ENCODE measurements at places on chromosomes 7 and 10. TPM values are rescaled to one million over a fixed set of nuclear protein-coding genes. Genes with fewer than 3 reads are reported as not detected.

GRCh38 chr7:55071411-55072175, 52.8 kb downstream of the EGFR start:
- DNase-seq, result no peak

GRCh38 chr10:16909961-16910792, 93.0 kb upstream of the RSU1 start:
- no peak for DNase-seq

- DNase-seq, result no peak
These were observed 3.5 kb upstream of the CCDC126 start for GRCh38 chr7:23593706-23594105.

- DNase-seq, result no peak
These were observed 61.1 kb upstream of the LRRC18 start for GRCh38 chr10:49000437-49001398.

DNA sequence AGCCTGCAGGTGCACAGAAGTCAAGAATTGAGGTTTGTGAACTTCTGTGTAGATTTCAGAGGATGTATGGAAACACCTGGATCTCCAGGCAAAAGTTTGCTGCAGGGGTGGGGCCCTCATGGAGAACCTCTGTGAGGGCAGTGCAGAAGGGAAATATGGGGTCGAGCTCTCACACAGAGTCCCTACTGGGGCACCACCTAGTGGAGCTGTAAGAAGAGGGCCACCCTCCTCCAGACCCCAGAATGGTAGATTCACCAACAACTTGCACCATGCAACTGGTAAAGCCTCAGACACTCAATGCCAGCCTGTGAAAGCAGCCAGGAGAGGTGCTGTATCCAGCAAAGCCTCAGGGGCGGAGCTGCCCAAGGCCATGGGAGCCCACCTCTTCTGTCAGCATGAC, 205.8 kb downstream of the CCSER2 start:
- DNase-seq, result no peak

- DNase-seq, result no peak
These were observed 33.9 kb downstream of the ECHDC3 start for GRCh38 chr10:11776080-11776479.

GRCh38 chr10:84588971-84589370, 260.6 kb downstream of the CCSER2 start:
- DNase-seq, result no peak

DNA sequence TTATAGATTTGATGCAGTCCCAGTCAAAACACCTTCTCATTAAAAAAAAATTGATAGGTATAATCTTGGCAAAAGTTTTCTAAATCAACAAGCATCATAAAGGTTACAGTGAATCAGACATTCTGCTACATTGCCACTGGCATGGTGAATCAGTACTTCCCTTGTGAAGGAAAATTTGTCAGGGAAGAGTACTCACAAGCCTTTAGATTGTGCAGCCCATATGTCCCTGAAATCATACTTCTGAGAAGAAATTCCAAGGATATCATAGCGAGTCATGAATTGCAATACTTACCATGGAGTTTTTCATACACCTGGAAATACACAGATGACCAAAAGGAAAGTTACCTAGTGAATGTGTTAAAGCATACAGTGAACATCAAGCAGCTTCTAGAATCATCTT, 17.2 kb downstream of the VSTM2A start:
- DNase-seq, result no peak

- DNase-seq, result no peak
These were observed 1073.9 kb downstream of the NXPH1 start for GRCh38 chr7:9507290-9507689.

DNA sequence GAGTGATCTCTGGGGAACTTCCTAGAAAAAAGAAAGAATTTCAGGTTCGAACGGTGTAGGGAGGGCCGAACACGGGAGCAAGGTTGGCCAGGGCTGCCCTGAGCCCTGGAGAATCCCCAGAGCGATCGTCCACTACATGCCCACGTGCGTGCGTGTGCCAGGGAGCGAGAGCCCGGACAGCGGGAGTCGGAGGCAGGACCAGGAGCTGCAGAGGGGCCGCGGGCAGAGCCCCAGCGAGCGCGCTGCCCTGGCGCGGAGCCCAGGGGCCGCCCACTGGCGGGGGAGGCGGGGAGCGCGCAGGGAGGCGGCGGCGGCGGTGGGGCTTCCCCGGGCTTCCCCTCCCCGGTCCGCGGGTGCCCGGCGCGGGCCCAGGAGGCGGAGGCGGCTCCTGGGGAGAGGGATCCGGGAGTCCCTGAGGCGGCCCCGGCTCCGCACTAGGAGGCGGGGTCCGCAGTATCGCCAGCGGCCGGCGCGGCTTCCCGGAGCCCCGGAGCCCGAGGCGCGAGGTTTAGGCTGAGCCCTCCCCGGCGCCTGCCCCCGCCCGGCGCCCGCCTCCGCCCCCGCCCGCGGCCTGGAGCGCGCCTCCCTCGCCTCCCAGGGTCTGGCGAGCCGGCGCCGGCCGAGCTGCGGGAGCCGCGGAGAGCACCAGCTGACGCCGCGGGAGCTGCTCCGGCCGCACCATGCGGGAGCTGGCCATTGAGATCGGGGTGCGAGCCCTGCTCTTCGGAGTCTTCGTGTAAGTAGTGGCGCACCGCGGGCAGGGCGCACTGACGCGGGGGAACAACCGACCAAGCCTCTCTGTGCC, at the start of gene PLPP4:
Gene PLPP4 (plus strand): TSS at position 602 of the 805 bp plus-strand sequence. CDS start 79 bp downstream, at position 681.
- DNase-seq, result no peak

- no peak for DNase-seq
These were observed 3.1 kb downstream of the ARHGAP22 start for GRCh38 chr10:48601789-48602188.

GRCh38 chr7:153406486-153406872, 645.7 kb upstream of the DPP6 start:
- DNase-seq, result no peak

GRCh38 chr10:77533146-77533886, 104.3 kb downstream of the KCNMA1 start:
- DNase-seq, result no peak

SAP25 gene
- total RNA-seq, result 7.6 TPM

PSD gene
- 4.6 TPM for total RNA-seq

Measured in activated T-cell treated with anti-CD3 and anti-CD28 coated beads, Interleukin-2, amount 50 U/mL, for 4 hours (primary cell).